ENCODE measurements at places on chromosomes 5 and 9.
A peak's percentile ranks its signal among the peaks of the same experiment; 100 is the strongest.

DNA sequence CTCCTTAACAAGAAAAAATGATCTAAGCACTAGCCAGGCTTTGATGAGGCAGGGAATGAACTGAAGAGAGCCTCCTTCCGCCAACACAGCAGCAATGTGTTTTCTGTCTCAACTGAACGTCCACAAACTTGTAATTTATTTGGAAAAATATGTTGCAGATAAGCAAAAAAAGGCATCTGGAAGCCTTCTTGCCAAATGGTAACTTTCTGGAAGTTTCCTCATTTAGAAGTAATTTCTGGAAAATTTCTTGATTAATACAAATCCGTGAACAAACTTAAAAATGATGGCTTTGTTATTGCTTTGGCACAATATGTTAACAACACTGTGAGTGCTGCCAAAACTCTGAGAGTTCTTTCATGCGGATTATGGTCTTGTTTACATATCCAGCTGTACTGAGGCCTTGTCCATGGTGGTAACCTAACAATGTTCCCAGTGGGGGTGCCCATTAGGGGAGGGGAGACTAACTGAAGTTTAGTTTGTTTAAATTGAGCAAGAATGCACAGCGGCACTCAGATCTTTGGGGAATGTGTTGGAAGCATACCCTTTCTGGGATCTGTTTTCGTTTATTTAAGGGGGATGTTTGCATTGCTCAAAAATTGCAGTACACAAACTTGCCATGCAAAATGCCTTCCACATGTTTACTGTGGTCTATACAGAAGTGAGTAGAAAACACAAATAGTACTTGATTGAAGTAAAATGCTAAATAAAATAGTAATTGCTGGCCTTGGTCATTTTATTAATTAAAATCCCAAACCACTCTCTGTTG, 334.7 kb downstream of the NR2F1-AS1 start:
- DNase-seq = no peak

GRCh38 chr9:35500130-35500748, 10.3 kb downstream of the RUSC2 start:
- DNase-seq = no peak

GRCh38 chr5:27315363-27316270, 277.2 kb upstream of the CDH9 start:
- no peak for DNase-seq

DNA sequence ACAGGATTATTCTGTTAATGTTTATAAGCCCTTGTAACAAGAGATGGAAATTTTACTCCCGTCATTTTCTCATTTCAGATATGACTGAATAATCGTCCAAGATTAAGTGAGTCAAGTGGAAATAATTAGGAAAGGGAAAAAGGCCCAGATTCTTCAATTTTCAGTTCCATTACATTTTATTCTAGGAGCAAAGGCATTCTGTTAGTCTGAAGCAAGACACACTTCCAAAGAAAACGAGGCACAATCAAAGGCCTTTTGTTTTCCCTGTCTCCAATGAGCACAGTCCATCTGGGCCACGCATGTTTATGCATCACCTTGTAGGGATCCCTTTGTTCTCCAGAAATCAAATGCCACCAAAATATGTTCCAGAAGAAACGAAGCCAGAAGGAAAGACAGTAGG, 382.9 kb upstream of the RFX3 start:
- DNase-seq = no peak

DNA sequence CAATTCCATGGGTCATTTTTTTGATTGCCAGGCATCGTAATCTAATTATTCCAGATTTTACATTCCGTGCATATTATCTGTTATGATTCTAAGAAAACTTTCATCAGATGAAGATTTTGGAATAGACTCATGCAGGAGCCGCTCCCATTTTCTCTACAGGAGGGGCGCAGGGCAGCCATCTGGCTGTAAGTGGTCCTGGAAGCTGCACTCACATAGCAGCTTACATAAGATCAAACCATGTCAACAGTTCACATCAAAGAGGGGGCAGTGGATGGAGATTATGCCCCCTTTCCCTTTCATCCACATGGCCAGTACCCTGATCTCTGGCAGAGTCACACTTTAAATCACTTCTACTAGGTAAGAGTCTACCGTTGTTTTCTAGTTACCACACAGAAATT, 73.3 kb upstream of the PCA3 start:
- DNase-seq = no peak

DNA sequence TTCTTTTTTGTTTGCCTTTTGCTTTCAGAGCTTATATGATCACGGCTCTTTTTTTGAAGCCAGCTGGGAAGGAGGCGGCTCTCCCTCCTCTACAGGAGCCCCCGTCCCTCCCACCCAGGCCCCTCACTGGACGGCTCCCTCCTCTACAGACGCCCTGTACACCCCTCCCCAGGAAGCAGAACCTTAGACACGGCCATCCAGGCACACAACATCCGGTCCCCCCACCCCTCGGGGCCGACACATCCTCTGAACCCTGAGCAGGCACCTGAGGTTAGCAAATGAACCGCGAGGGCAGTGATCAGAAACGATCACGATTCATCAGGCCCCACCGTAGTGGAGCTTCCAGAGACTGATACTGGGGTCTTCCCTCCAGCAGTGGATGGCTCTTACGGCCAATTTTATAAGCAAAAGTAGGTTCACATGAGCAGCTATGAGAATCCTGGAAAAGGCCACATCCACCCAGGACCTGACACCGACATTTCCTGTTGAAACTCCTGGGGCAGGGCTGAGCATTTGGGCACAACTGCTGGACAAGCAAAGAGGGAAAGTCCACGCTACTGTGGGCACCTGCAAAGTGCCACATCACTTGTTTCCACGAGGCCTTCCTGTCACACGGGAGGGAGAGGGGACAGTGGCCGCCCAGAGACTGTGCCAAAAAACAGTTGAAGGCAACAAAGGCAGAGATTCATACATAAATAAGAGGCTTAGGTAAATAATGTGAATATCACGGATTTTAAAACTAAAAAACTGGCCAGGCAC, 78.9 kb downstream of the SEMA4D start:
- DNase-seq = peak; percentile 72

GRCh38 chr9:80948876-80949275, 740.5 kb downstream of the TLE1 start:
- no peak for DNase-seq

GRCh38 chr9:112473986-112474385, 12.6 kb upstream of the KIAA1958 start:
- no peak for DNase-seq

DNA sequence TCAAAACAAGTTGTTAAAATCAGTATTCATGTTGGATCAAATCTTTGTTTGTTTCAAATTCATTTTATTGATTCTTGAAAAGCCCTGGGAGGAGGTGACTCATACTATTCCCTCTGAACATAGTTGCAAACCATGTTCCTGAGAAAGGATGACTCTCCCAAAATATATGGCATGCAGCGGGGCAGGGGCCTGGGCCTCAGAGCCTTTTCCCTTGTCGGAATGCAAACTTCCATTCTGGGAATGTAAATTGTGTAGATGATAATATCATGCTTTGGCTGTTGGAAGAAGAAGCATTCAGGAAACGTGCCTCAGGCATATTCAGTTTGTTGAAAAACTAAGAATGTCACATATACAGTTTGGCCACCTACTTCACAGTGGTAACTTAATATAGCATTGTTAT, 242.0 kb downstream of the AUH start:
- no peak for DNase-seq

- no peak for DNase-seq
Measured at GRCh38 chr9:84366683-84367082, 26.1 kb upstream of the SLC28A3 start.

DNA sequence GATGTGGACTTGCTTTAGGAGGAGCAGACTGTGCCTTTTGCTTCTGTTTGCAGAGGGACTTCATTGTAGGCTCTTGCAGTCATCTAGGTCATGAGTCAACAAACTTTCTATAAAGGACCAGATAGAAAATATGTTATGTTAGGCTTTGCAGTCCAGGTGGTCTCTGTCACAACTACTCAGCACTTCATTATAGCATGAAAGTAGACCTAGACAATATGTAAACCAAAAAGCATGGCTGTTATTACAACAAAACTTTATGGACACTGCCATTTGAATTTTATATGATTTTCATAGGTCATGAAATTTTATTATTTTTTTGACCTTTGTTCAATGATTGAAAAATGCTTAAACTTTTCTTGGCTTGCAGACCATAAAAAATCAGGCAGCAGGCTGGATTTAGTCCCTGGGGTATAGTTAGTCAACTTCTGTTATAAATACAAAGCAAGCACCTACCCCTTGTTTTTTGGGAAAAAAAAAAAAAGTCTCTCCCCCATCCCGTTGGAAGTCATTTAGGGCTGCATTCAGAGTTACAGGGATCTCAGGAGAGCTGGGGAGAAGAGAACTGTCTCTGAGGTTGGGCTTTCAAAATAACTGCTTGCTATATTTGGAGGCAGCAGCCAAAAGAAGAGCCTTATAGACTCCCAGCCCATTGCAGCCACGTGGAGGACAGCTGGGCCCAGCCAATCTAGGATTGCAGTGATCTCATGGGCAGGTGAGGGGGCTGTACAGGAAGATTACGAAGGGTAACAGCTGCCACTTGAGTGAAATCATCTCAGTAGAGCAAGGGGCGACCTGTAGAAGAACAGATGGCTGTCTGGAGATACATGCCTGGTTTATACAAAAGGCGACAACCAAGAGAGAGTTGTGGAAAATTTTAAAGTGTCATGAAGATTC, 136.6 kb upstream of the TNC start:
- no peak for DNase-seq

DNA sequence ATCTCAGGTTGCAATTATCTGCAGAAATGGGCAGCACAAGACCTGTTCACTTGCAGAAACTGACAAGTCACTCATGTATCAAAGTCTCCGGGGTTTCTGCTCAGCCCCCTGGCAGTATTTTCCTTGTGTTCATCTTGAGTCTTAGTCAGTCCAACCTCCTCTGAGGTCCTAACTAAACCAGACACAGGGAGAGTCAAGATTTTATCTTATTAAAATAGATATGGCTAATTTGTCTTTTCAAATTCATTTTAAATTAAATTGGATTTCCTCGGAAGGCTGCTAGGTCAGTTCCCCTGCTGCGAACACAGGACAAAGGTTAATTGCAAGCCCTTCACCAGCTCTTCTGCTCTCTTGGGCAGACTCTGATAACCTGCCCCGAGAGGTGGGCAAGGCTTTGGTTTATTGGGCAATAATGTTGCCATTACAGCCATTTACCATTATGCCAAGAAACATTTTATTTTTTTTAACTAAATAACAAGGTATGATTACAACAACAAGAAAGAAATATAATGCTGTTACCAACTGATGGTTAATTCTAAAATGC, 103.5 kb downstream of the MAPKAP1 start:
- DNase-seq = no peak

DNA sequence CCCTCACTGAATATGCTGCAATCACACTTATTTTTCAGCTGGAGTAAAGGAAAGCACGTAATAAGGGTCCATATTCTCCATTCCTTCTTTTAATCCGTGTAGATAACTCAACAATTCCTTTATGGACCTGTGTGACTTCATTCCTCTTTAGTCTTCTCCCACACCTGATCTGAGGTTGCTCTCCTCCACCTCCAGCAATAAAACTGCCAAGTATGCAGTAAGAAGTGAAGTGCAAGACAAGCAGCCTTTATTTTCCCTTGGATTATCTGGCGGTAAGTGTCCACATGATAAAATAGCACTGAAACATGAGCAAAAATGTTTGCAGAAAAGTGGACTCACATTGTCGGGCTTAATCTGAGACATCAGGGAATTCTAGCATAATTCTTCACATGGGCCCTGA, 13.8 kb downstream of the DEPDC1B start:
- no peak for DNase-seq

GRCh38 chr5:72598401-72599064, 91.3 kb upstream of the ZNF366 start:
- DNase-seq = no peak

DNA sequence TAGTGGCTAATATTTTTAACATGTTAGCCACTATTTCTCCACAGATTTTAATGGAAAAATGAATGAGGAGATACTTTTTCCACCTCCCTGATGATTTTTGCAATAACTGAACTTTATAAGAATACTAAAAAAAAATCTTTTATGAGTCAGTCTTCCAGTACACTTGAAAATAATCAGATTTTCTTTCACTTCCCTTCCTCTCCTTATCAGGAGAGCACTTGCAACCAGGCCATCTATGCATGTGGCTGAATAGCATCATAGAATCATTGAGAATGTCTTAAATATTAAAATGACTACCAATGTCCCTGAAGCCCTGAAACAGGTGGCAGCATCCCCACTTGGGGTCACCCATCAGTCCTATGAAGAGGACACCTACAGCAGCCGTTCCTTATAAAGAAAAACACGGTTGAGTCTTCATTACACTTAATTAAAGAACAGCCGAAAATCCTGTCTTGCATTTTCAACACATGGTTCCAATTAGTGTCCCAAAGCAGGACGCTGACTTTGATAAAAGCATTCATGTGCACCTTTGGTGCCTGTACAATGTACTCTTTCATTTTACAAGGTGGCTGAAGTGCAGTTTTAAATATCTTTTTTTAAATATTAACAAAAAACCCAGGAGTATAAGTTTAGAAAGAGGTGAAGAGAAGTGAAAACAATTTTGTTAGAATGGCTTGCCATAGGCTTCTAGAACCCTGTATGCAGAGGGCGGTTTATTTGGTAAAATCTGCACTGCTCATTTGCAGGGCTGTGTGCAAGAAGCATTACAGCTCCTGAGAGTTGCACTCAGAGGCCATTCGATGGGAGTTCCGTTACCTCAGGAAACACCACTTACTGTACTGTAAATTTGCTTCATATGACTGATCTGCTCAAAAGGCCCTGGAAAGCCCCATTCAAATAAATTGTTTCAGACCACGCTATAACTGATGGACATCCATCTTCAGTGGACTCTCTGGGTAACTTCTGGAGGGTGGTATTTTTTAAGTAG, 106.9 kb upstream of the VCAN start:
- no peak for DNase-seq

DNA sequence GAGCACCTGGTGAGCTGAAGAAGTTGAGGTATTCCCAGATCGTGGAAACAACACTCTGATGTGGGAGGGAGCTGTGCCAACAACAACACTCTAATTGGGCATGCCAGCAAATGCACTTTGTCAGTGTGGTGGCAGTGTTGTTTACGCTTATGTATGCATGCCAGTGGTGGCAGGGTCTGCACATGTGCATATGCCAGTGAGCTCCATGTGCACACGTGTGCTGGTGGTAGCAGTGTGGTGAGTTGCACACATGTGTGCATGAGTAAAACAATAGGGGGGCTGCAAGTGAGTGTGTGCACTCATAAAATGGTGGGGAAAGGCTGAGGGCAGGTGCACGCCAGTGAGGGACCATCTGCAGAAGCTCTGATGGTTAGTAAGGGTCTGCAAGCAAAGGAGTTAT, 134.2 kb downstream of the DMRTA1 start:
- no peak for DNase-seq
